ENCODE measurements at places on chromosomes 1 and 21.

- H3K4me3 ChIP-seq: no peak overlapping the region
- no peak overlapping the region for H3K27ac ChIP-seq
- no peaks in the 10 kb centered on the region for H3K27me3 ChIP-seq
- no peak for DNase-seq
- H3K36me3 ChIP-seq: no peaks in the 10 kb centered on the region
- peaks cover 4% of the 10 kb centered on the region for H3K4me1 ChIP-seq
Observed at GRCh38 chr1:5424802-5425703, 567.2 kb downstream of the NPHP4 start.

DNA sequence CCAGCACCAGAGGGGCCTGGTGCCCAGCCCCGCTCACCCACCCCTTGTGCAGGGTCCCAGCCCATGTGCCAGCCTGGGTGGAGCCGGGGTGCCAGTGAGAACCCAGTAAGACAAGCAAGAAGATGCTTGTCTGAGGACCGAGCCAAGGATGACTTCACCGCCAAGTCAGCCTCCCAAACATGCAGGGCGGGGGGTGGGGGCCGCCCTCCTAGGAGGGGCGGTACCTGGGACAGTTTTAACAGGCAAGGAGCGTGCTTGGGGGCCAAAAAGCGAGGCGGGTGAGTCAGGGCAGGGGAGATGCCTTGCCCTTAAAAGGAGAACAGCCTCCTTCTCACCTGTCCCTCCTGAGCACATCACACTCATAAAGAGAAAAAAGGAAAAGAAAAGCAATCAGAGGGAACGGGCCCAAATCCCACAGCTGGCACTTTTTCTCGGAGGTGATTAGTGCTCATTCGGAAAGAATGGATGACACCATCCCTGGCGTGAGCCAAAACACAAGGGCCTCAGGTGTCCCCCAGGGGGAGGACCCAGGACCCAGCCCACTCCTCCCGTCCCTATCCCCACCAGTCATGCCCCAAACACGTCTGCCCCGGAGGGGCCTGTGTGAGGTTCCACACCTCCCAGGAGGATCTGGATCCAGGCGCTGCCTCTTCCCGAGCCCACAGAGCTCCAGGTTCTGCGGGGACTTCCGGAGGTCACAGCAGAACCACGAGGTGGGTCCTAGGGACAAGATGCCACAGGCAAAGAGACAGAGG lies 77.6 kb upstream of the IFFO2 start:
- no peaks in the 10 kb centered on the region for H3K36me3 ChIP-seq
- no peaks in the 10 kb centered on the region for H3K4me1 ChIP-seq
- H3K27me3 ChIP-seq: peaks cover 6% of the 10 kb centered on the region
- no peak for DNase-seq

- no peaks in the 10 kb centered on the region for H3K27me3 ChIP-seq
- H3K27ac ChIP-seq: peak overlapping the region; percentile 86
- no peak overlapping the region for H3K4me3 ChIP-seq
- no peaks in the 10 kb centered on the region for H3K36me3 ChIP-seq
Observed at GRCh38 chr1:9233241-9233941, 1.2 kb upstream of the H6PD start.

DNA sequence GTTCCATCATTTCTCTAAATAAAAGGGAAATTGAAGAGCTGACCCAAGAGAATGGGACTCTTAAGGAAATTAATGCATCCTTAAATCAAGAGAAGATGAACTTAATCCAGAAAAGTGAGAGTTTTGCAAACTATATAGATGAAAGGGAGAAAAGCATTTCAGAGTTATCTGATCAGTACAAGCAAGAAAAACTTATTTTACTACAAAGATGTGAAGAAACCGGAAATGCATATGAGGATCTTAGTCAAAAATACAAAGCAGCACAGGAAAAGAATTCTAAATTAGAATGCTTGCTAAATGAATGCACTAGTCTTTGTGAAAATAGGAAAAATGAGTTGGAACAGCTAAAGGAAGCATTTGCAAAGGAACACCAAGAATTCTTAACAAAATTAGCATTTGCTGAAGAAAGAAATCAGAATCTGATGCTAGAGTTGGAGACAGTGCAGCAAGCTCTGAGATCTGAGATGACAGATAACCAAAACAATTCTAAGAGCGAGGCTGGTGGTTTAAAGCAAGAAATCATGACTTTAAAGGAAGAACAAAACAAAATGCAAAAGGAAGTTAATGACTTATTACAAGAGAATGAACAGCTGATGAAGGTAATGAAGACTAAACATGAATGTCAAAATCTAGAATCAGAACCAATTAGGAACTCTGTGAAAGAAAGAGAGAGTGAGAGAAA lies 38.4 kb downstream of the CENPF start:
- no peak overlapping the region for H3K4me3 ChIP-seq
- no peak overlapping the region for H3K27ac ChIP-seq
- no peak for DNase-seq
- H3K4me1 ChIP-seq: no peaks in the 10 kb centered on the region
- no peaks in the 10 kb centered on the region for H3K27me3 ChIP-seq

DNA sequence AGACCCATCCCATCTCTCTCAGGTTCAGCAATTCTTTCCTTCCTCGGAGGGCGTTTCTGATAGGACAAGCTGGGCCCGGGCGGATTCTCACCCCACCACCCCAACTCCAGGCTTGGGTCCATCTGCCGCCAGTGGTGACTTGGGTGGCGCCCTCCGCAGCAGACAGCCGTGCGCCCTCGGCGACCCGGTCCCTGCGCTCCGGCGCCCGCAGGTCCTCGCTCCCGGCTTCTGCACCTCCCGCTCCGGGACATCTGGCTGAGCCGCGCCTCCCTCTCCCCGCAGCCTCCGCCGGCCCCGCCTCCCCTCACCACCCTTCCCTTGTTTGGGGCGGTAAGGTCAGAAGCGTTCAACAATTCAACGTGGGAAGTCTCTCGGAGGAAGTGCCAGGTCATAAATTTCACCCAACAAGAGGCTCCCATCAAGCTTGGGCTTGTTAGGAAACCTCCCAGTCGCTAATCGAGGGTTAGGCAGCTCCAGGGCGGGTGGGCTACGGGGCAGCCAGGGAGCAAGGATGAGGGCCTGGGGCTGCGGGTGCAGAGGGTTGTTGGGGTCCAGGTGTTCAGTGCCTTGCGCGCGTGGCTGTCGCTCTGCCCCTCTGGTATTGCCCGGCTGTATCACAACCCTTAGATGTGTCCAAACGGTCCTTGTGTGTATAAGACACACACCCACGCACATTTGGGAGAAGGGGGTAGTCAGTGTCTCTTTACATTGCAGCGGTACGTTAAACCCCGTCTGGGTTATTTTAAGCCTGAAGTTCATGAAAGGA lies 39.8 kb downstream of the OLIG1 start:
- no peaks in the 10 kb centered on the region for H3K36me3 ChIP-seq
- no peaks in the 10 kb centered on the region for H3K4me1 ChIP-seq
- peaks cover 56% of the 10 kb centered on the region for H3K27me3 ChIP-seq
- H3K27ac ChIP-seq: no peak overlapping the region
- H3K4me3 ChIP-seq: no peak overlapping the region
- DNase-seq: no peak

- H3K27me3 ChIP-seq: no peaks in the 10 kb centered on the region
- DNase-seq: no peak
- H3K4me3 ChIP-seq: no peak overlapping the region
- H3K4me1 ChIP-seq: no peaks in the 10 kb centered on the region
Observed at GRCh38 chr1:157704878-157705277, 4.3 kb upstream of the FCRL3 start.

DNA sequence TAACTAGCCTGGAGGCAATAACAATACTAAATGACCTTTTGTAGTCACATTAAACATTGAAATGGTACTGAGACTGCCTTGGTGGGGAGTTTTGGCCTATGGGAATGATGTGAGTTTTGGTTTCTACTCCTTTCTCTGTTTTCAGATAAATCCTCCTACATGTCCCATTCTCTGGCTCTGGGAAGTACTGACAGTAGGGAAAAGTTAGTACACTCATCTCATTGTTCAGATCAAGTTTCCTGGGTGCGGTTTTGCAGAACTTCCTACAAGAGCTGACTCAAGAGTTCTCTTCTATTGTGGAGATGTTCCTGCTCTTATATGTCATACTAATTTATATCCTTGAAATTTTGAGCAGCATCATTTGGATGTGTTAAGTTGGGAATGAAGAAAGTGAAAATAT lies 74.2 kb upstream of the MACF1 start:
- no peaks in the 10 kb centered on the region for H3K36me3 ChIP-seq
- peaks cover 20% of the 10 kb centered on the region for H3K4me1 ChIP-seq
- H3K27ac ChIP-seq: peak overlapping the region; percentile 31

GRCh38 chr1:235783148-235783776 lies 83.4 kb downstream of the LYST start:
- no peak overlapping the region for H3K27ac ChIP-seq
- no peaks in the 10 kb centered on the region for H3K27me3 ChIP-seq
- no peak overlapping the region for H3K4me3 ChIP-seq
- H3K36me3 ChIP-seq: peaks cover 67% of the 10 kb centered on the region
- no peaks in the 10 kb centered on the region for H3K4me1 ChIP-seq
- DNase-seq: no peak

DNA sequence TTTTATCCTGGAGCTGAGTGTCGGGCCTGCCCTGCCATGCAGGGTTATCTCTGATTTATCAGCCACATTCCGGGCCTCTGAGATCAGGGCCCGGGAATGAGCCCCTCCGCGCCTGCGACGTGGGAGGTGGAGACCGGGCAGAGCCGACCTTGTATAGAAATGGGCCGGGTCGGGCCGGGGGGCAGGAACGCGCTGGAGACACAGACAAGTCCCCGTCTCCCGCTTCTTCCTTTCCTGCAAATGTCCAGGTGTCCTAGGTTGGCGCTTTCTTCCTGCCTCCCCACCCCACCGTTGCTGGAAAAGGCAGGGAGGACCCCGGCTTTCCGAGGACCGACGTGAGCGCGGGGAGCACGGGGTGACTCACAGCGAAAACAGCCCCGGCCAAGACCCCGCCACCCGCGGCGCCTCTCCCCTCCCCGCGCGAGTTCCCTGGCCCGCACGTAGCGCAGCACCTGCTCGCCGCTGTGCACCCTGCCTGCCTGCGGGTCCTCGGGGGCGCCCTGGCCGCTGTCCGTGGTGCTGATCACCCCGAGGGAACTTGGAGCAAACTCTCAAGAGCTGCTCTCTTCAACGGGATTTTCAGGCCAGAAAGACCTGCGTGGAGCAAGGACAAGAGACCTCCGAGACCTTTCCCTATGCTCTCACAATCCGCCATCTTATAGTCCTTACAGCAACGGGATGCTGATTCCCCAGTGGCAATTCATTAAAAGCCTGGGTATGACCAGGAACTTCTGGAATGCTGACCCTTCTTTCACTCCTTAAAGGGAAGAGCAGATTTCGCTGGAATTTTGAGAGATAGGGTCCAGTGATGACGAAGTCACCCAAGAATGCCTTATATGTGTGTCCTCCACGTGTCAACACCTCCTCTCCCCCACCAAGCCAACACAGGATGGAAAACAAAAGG lies 475 bp upstream of the NPPB start:
- H3K27ac ChIP-seq: no peak overlapping the region
- DNase-seq: no peak
- peaks cover 8% of the 10 kb centered on the region for H3K4me1 ChIP-seq
- no peak overlapping the region for H3K4me3 ChIP-seq
- H3K36me3 ChIP-seq: no peaks in the 10 kb centered on the region
- H3K27me3 ChIP-seq: no peaks in the 10 kb centered on the region

GRCh38 chr1:11886986-11887665 lies 28.4 kb upstream of the NPPB start:
- no peaks in the 10 kb centered on the region for H3K27me3 ChIP-seq
- no peaks in the 10 kb centered on the region for H3K4me1 ChIP-seq
- DNase-seq: no peak
- H3K4me3 ChIP-seq: no peak overlapping the region

GRCh38 chr1:247303216-247303615 lies 28.5 kb downstream of the ZNF496 start:
- H3K36me3 ChIP-seq: peaks cover 100% of the 10 kb centered on the region
- no peak overlapping the region for H3K27ac ChIP-seq
- no peak overlapping the region for H3K4me3 ChIP-seq
- DNase-seq: no peak
- H3K4me1 ChIP-seq: no peaks in the 10 kb centered on the region

DNA sequence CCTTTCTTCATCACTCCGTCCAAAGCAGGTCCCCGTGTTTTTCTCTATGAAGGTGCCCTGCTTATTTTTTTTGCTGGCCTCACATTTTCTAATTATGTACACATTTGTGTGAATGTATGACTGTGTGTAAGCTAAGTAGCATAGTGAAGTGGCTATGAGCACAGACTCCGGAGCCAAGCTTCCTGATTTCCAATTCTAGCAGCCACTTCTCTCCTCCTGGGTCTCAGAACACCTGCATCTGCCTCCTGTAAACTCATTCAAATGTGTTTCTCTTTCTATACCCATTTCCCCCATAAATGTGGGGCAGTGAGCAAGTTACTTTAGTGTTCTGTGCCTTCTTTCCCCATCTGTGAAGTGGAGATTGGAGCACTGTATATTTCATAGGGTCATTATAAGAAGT lies 2.1 kb downstream of the SLAMF6 start:
- no peaks in the 10 kb centered on the region for H3K27me3 ChIP-seq
- H3K36me3 ChIP-seq: no peaks in the 10 kb centered on the region
- no peak overlapping the region for H3K27ac ChIP-seq
- no peaks in the 10 kb centered on the region for H3K4me1 ChIP-seq
- no peak for DNase-seq

- no peaks in the 10 kb centered on the region for H3K4me1 ChIP-seq
- H3K27me3 ChIP-seq: no peaks in the 10 kb centered on the region
- DNase-seq: no peak
- peak overlapping the region; percentile 81 for H3K27ac ChIP-seq
- H3K36me3 ChIP-seq: no peaks in the 10 kb centered on the region
Observed at GRCh38 chr1:146039844-146040194, 18.3 kb upstream of the HJV start.

DNA sequence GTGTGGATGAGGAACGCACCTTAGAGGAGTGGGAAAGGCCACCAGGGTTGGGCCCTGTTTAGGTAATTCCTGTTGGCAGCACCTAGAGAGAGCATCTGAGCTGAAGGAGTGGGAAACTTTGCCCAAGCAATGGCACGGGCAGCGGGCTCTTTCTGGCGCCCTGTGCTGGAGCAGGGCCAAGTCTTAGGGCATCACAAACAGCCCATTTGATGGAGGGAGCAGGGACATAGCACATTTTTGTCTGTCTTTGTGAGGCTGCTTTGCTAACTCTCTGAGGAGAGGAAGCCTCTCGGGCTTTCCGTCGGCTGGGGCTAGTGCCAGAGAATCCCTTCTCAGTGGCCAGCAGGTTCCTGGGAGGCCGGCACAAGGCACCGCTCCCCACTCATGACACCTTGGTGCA lies 22.5 kb upstream of the CNTN2 start:
- H3K4me3 ChIP-seq: no peak overlapping the region
- H3K36me3 ChIP-seq: no peaks in the 10 kb centered on the region
- no peak overlapping the region for H3K27ac ChIP-seq
- H3K27me3 ChIP-seq: no peaks in the 10 kb centered on the region
- H3K4me1 ChIP-seq: no peaks in the 10 kb centered on the region
- DNase-seq: no peak
